ENCODE measurements at places on chromosomes 11 and 22.

GRCh38 chr11:45621588-45621987 lies 43.8 kb downstream of the CHST1 start:
- DNase-seq = no peak

DNA sequence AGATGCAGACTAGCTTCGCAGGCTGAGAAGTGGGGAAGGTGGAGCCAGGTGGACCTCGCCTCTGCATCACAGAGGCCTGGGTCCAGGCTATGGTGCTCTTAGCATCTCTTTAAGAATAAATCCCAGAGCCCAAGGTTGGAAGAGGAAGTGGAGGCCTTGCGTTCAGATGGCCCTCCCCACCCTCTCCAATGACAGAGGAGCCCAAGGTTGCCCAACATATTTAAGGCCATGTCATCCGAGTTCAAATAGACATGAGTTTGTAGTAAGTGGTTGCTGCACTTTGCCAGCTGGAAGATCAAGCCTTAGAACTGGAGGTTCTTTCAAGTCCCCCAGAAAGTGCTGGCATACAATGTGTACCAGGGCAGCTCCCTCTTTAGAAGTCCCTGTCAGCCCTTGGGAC lies 47.1 kb upstream of the HORMAD2 start:
- DNase-seq = no peak

DNA sequence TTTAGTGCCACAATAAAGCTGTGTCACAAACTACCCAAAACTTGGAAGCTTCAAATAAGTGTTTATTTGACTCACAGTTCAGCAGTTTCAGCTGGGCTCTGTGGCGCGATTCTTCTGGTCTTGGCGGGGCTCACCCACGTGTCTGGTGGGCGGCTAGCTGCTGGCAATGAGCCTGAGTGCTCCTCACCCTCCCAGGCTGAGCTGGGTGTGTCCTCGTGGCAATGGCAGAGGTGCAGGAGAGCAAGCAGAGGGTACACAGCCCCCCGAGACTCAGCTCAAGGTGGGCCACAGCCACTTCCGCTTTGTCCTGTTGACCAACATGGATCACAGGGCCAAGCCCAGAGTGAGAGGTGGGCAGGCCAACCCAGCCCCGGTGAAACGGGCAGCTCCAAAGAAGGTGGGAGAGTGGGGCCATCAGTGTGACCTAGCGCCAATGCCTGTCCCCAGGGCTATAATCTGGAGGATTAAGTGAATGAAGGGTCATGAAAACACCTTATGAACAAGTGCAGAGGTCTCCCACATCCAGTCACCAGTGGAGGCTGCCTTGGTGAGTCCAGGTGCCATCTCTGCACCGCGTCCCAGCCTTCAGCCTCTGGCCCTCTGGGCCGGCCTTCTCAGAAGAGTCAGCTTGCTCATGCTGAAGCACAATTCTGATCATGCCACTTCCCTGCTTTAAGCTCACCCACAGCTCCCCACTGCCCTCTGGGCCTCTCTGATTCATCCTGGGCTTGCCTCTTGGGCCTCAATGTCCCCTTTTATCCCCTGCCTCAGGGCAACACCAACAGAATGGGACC lies 74.6 kb upstream of the RTL6 start:
- DNase-seq = no peak

DNA sequence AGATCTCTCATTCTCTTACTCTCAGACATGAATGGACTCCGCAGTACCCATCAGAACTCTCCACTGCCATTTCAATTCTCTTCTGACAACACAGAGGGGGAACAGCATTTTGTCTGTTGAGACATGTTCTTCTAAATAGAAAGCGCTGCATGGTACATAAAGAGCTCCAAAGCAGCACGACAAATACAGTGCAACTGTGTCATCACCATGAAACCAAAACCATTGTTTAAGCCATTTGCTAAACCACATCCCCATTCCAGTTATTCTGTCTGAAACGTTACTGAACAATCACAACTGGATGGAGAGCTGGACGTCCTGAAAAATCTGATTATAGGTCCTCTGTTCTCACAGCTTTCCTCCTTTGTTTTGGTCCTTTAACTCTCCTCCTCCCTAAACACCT lies 17.9 kb upstream of the TENM4 start:
- no peak for DNase-seq

- DNase-seq = peak; percentile 63
These were observed 165.1 kb downstream of the CEP164 start for GRCh38 chr11:117492578-117493251.

GRCh38 chr11:35272391-35272902 lies 133.5 kb downstream of the CD44 start:
- no peak for DNase-seq

DNA sequence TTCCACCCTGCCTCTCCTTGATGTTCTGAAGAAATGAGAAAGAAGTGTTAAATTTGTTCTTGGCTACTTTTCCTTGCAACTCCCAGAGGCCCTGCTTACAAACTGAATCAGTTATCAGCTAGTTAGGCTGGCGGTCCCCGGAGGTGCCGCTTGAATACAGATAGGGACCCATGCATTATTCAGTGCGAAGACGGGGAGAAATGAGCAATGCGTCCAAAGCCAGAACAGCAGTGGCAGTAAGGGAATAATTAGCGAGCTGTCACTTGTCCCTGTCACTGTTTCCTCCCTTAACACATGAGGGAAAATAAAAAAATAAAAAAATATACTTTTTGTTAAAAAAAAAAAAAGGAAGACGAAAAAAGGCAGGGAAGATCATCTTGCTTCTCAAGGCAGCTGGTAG lies 528.1 kb downstream of the MN1 start:
- DNase-seq = no peak

GRCh38 chr11:71342951-71343827 lies 90.8 kb upstream of the SHANK2 start:
- no peak for DNase-seq

DNA sequence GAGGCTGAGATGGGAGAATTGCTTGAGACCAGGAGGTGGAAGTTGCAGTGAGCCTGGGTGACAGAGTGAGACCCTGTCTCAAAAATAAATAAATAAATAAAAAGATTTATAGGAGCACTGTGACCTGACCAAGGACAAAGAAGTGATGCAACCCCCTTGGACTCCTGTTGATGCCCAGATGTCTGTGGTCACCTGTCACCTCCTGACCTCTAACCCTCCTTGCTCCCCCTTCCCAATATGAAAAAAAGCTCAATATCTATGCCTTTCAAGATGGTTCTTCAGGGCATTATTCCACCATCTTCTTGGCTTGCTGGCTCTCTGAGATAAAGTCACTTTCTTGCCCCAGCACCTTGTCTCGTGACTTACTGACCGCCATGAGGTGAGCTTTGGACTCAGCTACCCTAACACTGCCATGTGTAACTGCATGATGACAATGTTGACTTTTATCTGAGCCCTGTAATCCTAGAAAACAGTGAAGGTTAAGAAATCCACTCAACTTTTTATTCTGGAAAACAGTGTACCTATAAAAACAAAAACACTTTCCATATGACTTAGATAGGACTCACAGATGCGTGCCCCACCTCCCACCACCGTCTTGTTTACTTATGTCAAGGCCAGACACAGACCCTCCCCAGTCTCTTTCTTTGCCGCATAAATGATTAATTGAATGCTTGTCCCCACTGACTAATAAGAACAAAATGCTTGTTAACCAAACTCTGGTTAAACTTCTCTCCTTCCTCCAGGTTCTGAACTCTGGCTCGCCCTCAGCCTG lies 360.5 kb downstream of the BUD13 start:
- DNase-seq = no peak

DNA sequence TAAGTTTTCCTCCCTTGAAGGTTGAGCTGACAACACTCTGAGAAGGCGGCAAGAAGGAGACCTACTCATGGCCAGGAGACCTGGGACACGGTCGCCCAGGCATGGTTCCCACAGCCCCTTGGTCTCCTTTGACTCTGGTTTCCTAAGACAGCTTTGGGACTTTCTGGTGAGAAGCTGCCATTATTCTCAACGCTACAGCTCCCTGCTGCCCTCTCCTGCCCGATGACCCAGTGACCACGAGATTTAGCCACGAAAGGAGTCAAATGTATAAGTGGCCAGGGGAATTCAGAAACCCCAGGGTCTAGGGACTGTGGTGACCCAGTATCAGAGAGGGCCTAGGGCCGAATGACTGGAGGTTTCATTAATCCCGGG lies 699 bp upstream of the SDF2L1 start:
- no peak for DNase-seq
